Occipital lobe (tissue), 3 donors: ENCODE measurements at places on chromosomes 2 and 18.

GRCh38 chr2:8343031-8343430 lies 338.8 kb upstream of the ID2 start:
- no peak for DNase-seq

GRCh38 chr18:11066038-11066437 lies 83.3 kb downstream of the PIEZO2 start:
- no peak for DNase-seq

GRCh38 chr18:51569153-51569552 lies 371.7 kb upstream of the MEX3C start:
- DNase-seq = no peak

DNA sequence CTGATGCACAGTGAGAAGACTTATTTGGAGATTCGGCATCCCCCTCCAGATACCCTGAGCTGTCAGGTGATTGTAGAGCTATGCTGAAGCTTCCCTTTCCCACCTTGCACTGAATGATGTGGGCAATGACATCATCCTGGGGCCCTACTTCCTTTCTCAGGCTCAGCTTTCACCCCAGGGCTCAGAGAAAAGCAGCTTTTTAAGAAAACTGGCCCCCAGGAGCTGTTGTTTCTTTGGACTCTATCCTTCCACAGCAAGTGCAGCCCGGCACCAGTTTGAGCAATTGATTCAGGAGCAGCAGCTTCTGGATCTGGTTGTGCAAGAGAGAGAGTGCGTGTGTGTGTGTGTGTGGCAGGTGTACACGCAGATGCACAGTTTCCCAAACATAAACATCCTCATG lies 251.3 kb downstream of the ANAPC1 start:
- DNase-seq = no peak

- DNase-seq = no peak
Measured at GRCh38 chr2:28293416-28293815, 99.2 kb upstream of the FOSL2 start.

GRCh38 chr18:38576916-38577315 lies 1011.3 kb upstream of the CELF4 start:
- no peak for DNase-seq

GRCh38 chr2:233446606-233447305 lies 92.5 kb downstream of the DGKD start:
- DNase-seq = no peak

GRCh38 chr18:55501579-55501978 lies 86.4 kb downstream of the TCF4 start:
- no peak for DNase-seq

DNA sequence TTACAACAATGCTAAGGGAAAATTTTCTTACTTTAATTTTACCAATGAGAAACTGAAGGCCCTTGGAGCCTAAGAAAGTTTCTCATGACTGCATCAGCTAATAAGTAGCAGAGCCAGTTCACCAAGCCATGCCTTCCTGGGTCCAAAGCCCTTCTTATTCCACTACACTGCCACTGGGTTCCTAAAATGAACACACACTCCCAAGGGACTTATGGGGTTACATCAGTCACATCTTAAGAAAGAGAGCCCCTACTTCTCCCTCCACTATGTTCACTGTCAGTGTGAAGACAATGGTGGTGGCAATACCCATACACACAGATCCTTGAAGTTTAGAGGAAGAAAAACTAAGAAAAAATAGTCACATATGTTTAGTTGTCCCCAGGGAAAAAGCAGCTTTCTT lies 20.6 kb downstream of the MBD2 start:
- no peak for DNase-seq

DNA sequence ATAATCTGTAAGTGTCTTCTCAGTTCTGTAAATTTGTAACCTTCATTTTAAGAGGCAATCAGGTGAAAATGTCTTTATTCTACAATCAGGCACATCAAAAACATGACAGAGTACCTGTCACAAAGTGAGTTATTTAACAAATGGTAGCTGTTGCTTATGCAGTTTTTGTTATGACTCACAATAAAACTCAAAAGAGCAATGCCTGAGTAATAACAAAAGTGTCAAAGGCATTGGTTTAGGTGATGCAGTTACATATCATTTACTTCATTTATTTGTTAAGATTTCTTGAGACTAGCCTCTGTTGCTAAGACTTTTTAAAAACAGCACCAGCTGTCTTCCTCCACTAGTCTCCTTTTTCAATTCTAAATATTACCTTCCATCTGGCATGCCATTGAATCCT lies 177.8 kb downstream of the KIAA1328 start:
- no peak for DNase-seq

GRCh38 chr2:71884303-71885042 lies 263.2 kb downstream of the CYP26B1 start:
- DNase-seq = no peak

- no peak for DNase-seq
Measured at GRCh38 chr2:202015471-202015870, 18.2 kb upstream of the FZD7 start.

- no peak for DNase-seq
Measured at GRCh38 chr2:177740700-177741099, 331.9 kb downstream of the PDE11A start.

DNA sequence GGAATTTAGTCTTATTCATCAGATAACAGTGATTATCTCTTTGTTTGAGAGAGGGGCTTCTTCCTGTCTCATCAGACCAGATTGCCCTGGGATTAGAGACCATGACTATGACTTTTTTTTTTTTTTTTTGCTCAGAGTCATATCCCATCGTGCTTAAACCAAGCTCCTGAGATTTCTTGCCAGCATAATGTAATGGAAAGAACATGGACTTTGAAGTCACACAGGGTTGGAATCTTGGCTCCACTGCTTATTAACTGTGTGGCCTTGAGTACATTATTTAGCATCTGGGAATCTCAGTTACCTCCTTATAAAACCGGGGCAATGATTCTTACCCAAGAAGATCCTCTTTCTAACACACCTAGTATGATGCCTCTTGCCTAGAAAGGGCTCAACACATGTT lies 268.3 kb downstream of the DYSF start:
- DNase-seq = no peak
